CD4-positive, alpha-beta T cell treated with Interleukin-10 for 1 hour (primary cell): ENCODE measurements at places on chromosomes 2 and 18.

- DNase-seq, result no peak
Observed at GRCh38 chr2:80135001-80135400, 169.6 kb downstream of the LRRTM1 start.

- DNase-seq, result no peak
Observed at GRCh38 chr2:74707837-74708236, 53.8 kb downstream of the SEMA4F start.

GRCh38 chr18:77099485-77100370, 32.9 kb downstream of the MBP start:
- DNase-seq, result peak; percentile 51

- no peak for DNase-seq
Observed at GRCh38 chr2:10285556-10286198, 17.0 kb upstream of the HPCAL1 start.

DNA sequence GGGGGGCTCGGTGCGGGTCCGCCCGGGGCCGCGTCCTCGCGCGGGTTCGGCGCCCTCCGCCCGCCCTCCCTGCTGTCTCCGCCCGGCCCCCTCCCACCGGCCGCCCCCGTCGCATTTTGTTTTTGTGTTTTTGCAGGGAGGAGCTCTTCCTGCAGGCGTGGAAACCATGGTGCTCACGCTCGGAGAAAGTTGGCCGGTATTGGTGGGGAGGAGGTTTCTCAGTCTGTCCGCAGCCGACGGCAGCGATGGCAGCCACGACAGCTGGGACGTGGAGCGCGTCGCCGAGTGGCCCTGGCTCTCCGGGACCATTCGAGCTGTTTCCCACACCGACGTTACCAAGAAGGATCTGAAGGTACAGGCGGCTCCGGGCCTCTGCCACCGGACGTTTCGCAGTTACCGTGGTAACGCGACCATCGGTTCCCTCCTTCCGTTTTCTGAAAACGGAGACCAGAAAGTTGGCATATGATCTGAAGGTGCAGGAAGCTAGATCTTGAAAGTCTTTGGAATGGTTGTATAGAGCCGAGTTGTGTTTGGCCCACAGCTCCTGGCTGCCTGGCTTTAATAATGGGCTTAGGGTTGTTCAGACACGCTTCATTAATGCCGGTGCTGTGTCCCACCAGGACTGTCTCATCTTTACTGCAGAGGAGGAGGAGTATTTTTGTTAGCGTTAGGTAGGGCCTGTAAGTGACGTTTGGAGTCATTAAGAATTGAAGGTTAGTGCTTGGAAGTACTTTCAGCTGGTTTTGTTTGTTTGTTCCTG, 891 bp downstream of the KDM3A start:
- peak; percentile 73 for DNase-seq

- no peak for DNase-seq
Observed at GRCh38 chr2:176103742-176104315, 3.3 kb upstream of the HOXD11 start.

- DNase-seq, result no peak
Observed at GRCh38 chr18:6576718-6577375, 152.7 kb upstream of the ARHGAP28 start.

- no peak for DNase-seq
Observed at GRCh38 chr2:204510709-204511420, 34.4 kb upstream of the PARD3B start.

DNA sequence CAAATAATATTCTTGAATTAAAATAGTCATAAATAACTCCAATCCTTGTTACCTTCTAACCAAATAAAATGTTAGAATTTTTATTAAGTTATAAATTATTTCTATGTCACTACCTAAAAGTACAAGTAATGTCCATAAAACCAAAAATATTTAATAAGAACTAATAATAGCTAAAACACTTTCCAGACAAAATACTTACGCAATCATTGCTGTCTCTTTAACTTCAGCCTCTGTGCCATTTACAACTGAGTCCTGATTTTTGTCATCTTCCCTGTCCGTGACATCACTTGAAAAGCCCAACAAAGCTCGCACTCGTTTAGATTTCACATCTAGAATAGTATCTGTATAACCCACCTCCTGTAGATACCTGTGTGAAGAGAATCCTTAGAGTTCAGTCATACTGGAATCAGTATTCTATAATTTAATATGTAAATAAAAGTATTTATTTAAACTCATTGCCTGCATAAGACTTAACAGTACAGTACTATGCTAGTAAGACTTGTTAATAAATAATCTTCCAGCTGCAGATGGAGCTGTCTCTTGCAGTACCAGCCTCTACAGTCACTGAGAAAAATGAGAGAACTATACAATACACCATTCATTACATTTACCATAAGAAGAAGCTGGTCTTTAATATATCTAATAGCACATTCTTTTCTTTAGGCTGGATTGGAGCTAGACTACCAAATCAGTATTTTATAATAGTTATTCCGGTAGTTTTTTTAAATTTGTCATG, 63.8 kb downstream of the STRN start:
- no peak for DNase-seq

DNA sequence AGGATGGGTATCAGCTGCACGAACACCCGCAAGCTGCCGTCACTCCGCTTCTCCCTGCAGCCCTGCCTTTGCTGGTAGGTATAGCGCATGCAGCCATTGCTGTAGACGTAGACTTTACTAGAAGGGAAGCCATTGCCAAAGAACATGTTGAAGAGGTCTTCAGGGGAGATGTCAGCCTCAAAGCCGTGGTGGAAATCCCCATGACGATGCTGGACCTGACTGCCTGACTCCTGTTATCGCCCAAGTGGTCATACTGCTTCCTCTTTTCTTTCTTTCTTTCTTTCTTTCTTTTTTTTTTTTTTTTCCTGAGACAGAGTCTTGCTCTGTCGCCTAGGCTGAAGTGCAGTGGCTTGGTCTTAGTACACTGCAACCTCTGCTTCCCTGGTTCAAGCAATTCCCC, 68.7 kb upstream of the SPRED2 start:
- no peak for DNase-seq

- DNase-seq, result peak; percentile 33
Observed at GRCh38 chr2:15561574-15562344, 625 bp upstream of the NBAS start.

- no peak for DNase-seq
Observed at GRCh38 chr2:218540015-218540414, 28.1 kb downstream of the USP37 start.

GRCh38 chr2:42959234-42960001, 167.0 kb upstream of the HAAO start:
- no peak for DNase-seq

GRCh38 chr2:10255189-10256030, 47.3 kb upstream of the HPCAL1 start:
- no peak for DNase-seq

DNA sequence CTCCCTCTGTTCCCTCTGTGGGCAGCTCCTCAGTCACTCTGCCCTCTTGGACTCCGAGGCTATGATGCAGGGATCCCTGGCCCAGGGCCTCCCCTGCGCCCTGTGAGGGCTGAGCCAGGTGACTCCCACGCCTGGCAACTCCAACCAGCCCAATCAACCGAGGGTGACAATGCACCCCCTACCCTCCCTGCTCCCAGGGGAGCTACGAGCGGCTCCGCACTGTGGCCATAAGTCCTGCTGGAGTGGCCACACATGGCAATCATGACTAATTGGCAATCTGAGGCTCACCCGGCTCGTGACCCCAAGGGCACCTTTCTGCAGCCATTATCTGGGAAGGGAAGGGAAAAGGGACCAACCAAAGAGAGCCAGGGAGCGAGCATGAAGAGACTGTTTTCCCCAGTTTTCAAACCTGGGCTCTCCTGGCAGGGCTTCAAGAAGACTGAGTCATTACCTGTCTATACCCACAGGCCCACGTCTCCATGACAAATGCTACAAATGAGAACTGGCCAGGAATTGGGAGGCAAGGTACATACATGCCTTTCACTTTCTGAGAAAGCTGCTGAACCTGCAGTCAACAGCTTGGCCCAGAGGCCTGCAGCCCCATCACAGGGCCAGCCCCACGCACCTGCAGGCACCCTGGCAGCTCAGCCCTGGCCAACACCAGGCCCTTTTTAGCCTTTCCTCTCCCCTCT, 45.1 kb downstream of the RPL31 start:
- no peak for DNase-seq

DNA sequence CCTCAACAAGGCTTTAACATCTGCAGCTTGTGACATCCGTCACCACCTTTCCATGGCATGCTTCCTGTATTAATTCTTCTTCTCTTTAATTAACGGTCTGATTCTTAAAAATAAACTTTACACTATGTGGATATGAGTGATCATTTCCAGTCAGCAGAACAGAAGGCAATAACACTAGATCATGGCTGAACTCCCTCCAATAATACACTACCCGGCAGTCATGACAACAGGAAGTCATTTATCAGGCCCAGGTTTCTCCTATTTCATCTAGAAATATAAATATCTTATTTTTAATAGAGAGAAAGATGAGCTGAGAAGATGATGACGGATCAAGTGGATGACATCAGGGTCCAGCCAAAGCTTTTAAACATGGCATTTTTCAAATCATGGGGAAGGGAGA, 792.2 kb downstream of the SLC4A3 start:
- DNase-seq, result no peak

GRCh38 chr18:9712611-9713010, 4.5 kb downstream of the RAB31 start:
- no peak for DNase-seq

- DNase-seq, result no peak
Observed at GRCh38 chr2:227436436-227437174, 35.4 kb upstream of the AGFG1 start.

GRCh38 chr2:99631700-99632099, 141.9 kb upstream of the REV1 start:
- no peak for DNase-seq

GRCh38 chr18:23106575-23106974, 28.7 kb upstream of the CABLES1 start:
- no peak for DNase-seq

- DNase-seq, result no peak
Observed at GRCh38 chr2:18123211-18123570, 244.7 kb downstream of the KCNS3 start.

GRCh38 chr2:127157651-127158485, 50.9 kb upstream of the BIN1 start:
- no peak for DNase-seq

DNA sequence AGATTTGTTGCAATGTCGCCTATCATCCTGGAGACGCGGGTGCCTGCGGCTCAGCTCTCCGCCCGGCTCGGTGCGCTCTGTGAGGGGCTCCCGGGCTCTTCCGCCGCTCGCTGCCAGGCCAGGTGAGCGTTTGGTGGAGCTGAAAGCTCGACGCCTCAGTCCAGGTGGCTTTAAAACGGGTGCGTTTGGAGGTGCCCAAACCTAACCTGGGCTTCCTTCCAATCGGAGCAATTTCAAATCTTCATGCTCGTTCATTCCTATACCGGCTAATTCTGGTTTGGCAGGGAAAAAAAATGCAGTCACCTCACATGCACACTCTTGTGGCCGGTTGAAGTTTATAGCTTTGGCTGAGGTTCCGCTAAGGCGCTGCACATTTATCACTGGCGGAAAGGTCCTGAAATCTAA, at the start of gene SLC16A14:
Gene SLC16A14, minus strand, starts transcription at position 274 of the 405 bp plus-strand sequence. CDS start 9,572 bp downstream, outside the sequence.
- peak; percentile 16 for DNase-seq

DNA sequence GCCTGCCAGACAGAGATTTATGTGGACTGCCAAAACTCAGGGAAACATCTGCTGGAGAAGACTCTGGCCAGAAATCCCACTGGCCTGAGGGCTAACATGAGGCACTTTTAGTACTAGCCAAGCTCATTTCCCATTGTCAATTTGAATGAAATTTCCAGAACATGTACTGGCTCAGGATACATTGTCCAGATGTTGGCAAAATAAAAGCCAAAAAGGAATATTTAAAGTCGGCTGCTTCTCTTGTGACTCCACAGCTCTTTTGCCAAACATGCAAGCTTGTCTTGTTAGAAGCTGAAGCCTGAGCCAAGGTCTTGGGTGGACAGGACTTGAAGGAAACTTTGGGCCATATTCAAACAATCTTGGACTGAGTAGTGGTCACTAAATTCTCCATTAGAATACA, 215.5 kb downstream of the NCKAP5 start:
- DNase-seq, result no peak

DNA sequence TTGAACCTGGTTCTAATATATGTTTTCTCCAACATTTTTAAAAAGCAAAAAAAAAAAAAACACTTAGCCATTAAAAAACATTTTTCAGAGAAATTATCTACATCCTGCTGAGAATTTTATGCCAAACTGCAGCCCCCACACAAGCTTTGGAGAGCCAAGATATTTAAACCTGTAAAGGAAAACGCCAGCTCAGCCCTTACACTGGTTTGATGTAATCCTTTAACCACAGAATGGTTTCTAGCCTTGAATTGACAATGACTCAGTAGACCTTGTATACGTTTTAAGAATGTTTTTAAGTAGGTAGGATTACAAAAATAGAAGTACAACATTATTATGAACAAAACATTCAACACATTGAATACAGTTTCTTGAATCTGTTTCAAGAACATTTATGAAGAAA, 113.6 kb downstream of the BABAM2 start:
- DNase-seq, result no peak

DNA sequence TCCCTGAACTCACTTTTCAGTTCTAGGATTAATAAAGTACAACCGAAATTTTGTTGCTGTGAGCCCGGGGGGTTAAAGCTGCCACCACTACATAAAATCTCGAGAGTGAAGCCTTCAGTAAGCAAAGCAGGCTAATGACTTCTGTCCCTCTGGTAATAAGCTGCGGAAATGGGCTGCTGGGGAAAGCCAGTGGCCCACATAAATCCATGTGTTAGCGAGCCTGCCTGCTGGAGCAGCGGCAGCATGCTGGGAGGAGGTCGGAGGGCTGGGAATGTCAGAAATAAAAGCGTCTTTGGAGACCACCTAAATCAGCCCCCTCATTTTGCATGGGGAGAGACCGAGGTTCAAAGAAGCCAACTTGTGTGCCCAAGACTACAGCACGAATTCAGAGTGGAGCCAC, 371.7 kb downstream of the TNS1 start:
- DNase-seq, result no peak

GRCh38 chr18:31511098-31511497, 13.1 kb downstream of the DSG2 start:
- DNase-seq, result no peak

- no peak for DNase-seq
Observed at GRCh38 chr2:10307561-10308156, 5.0 kb downstream of the HPCAL1 start.

GRCh38 chr2:53429901-53430300, 337.7 kb upstream of the CHAC2 start:
- no peak for DNase-seq

DNA sequence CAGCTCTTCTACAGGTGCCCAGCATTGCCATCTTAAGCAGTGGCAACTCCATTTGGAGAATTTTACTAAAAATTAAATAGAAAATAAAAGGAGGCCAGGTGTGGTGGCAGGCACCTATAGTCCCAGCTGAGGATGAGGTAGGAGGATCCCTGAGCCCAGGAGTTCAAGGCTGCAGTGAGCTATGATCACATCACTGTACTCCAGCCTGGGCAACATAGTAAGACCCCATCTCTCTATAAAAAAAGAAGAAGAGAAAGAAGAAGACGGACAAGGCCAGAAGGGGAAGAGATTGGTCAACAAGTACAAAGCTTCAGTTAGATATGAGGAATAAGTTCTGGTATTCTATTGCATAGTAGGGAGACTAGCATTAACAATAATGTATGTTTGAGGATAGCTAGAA, 21.7 kb upstream of the HNRNPA3 start:
- DNase-seq, result no peak
